Stimulated activated CD4-positive, alpha-beta T cell treated with anti-CD3 and anti-CD28 coated beads, Interleukin-15, amount 100 ng/mL, for 1 hour (primary cell): ENCODE measurements at places on chromosomes 3 and 15.

GRCh38 chr3:112350018-112350810 is 17.3 kb downstream of the CD200 start:
- DNase-seq, result no peak

DNA sequence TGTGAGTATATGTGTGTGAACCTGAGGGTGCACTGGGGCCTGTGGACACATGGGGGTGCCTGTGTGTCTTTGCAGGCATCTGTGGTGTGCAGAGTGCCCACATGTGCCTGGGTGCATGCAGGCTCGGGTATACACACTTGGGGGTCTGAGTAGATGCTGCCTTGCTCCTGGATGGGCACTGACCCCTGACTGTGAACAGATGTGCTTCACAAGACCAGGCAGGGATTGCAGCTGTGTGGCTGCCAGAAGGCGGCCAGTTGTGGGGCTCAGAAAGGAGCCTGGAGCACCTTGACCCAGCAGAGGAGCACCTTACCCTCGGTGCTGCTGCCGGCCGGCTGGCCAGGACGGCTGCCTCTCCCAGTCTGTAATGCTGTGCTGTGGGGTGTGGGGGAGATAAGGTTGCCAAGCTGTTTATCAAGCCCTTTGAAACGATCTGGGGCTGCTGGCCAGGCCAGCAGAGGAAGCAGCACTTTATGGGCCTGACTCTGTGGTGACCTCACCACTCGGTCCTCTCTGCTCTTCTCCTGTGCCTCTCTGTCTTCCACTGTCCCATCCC is 55.5 kb upstream of the MRPS22 start:
- DNase-seq, result no peak

- DNase-seq, result no peak
Observed at GRCh38 chr15:70311821-70312220, 214.1 kb upstream of the TLE3 start.

GRCh38 chr15:93683651-93684050 is 547.7 kb upstream of the MCTP2 start:
- DNase-seq, result no peak

GRCh38 chr15:94297558-94297957 is 66.2 kb downstream of the MCTP2 start:
- DNase-seq, result no peak

GRCh38 chr3:87435926-87436620 is 159.7 kb upstream of the POU1F1 start:
- DNase-seq, result no peak

DNA sequence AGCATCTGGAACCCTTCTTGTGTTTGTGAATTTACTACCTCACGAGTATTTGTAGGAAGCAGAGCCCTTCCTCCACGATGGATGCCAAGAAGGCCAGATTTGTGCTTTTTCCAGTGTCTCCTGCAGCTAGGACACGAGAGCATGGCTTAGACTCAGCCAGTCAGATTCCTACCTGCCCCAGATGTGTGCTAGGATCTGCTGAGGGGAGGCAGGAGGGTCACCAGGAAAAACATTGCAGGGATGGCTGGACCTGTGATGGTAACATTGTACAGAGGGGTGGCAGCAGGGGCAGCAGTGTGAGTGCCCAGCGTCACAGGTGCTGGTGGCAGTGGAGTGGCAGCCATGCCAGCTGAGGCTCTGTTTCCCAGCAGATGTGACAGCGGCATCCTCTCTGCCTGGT is 285.3 kb downstream of the FAM43A start:
- no peak for DNase-seq

GRCh38 chr3:189827108-189827507 is 195.9 kb downstream of the TP63 start:
- DNase-seq, result no peak

GRCh38 chr3:107272471-107272870 is 104.8 kb upstream of the CCDC54 start:
- DNase-seq, result no peak

DNA sequence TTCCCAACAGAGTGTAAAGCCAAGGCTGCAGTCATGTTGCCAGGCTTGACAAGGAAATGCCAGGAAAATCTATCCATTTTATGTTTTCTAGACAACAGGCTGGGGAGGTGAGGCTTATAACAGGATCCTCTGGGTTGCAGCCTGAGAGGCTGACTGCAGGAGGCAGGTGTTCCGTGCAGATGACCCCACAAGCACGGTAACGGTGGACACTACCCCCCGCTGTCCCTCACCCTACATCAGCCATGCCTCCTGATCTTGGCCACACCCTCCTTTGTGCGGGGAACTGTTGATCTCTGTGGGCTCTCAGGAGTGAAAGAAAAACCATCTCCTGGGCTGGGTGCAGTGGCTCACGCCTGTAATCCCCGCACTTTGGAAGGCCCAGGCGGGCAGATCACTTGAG is 68.0 kb upstream of the ADPGK start:
- DNase-seq, result no peak

DNA sequence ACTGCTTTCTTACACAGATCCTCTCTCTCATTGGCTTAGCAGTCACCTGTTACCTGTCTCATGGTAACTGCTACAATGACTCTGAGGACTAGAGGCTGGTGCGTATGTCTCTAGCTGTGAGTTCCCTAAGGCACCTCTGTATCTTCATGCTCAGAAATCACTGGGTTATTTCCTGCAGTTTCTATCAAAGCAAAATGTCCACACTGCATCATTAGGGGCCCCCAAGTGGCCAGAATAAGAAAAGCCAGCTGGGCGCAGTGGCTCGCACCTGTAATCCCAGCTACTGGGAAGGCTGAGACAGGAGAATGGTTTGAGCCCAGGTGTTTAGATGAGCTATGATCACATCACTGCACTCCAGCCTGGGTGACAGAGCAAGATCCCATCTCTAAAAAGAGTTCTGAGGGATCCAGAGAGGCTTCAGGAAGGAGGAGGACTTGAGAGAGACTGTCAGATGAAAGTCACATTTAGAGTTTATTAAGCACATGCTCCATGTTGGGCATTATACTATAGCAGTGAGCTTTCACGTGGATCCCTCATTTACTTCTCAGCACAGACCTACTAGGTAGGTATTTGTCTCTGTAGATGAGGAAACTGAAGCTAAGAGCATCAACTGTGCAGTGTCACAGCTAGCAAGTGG is 2.3 kb upstream of the VPS18 start:
- no peak for DNase-seq

DNA sequence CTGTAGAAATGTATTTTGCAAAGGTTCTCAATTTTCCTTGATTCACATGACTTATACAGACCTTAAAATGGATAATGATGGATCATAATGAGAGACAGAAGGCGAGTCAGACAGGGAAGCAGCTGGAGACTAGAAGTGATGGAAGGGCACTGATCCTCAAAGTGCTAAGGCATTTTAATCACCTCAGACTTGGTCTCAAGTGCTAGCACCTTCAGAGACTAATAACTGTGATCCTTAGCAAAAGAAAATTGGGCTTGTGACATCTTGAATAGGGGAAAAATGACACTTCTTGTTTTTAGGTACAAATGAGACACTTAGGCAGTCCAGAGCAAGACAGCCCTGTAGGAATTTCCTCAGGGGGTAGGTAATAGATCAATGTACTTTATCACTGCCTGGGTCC is 1011.7 kb downstream of the SQOR start:
- DNase-seq, result no peak

- no peak for DNase-seq
Observed at GRCh38 chr15:52794665-52795463, 4.7 kb upstream of the ONECUT1 start.

DNA sequence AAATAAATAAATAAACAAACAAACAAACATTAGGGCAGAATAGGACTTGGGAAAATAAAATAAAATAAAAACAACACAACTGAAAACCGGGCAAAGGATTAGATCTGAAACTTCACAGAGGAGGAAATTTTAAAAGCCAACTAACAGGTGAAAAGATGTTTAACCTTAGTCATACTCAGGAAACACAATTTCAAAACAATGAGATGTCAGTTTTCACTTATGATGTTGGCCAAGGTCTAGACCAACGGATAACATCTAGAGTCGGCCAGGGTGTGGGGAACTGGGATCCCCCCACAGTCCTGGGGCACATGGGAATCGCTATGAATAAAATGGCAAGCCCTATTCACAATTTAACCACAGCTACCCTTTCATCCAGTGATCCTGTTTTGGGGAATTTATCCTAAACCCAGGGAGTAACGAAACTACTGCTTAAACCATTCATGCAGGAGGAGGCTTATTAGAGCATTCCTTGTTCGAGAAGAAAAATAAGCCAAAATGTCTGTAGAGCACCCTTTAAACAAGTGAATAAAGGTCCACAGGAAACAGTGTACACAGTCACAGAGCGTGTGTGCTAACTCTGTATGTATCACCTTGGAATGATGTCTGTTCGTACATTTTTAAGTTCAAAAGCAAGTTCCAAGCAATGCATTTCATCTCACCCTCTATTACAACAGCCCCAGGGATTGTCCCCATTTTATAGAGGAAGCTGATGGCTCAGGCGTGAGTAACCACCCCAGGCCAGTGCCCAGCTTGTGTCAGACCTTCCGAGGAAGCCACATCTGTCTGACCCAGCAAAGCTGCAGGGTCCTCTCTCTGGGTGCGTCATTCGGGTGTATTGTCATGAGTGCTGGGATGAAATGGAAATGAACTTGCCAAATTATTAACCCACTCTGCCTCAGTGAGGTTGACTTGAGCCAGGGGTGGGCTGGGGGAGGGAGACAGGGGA is 6.3 kb upstream of the ANPEP start:
- DNase-seq, result no peak

- DNase-seq, result no peak
Observed at GRCh38 chr15:84606653-84607120, 5.9 kb downstream of the ZSCAN2 start.

- DNase-seq, result no peak
Observed at GRCh38 chr3:184636741-184637316, 75.0 kb downstream of the MAGEF1 start.

GRCh38 chr3:150106740-150107428 is 136.2 kb upstream of the PFN2 start:
- DNase-seq, result no peak

- DNase-seq, result no peak
Observed at GRCh38 chr3:25621087-25621486, 43.6 kb downstream of the TOP2B start.

GRCh38 chr3:37418357-37418756 is 244.0 kb upstream of the LRRFIP2 start:
- no peak for DNase-seq

- DNase-seq, result no peak
Observed at GRCh38 chr15:98858610-98859023, 149.0 kb downstream of the PGPEP1L start.

GRCh38 chr3:81199587-81199986 is 561.9 kb downstream of the GBE1 start:
- DNase-seq, result no peak

DNA sequence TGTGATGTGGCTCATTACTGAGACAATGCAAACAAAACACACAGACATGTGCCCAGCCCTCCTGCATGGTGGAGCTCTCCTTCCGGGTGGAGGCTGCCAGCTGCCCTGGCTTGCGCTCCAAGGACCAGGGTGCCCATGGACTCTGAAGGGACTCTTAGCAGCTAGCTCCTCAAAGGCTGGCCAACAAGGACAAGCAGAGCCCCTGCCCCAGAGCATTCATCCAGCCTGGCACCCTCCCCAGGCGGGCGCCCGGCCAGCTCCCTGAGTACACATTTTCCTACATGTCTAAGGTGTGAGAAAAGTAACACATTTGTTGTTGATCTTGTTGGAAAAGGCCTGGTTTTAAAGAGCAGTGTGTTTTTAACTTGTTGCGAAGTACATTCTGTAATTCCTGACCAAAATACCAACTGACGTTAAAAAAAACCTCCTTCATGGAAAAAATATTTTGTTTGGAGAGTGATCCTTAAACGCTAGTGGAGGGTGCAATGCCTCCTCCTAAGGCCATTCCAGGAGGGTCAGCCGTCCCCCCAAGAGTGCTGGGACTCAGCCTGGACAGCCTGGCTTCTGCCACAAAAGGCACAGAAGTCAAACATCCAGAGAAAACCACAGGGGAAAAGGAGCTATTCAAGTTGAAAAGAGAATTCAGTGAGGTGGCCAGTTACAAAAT is 86.9 kb downstream of the KLF15 start:
- no peak for DNase-seq

DNA sequence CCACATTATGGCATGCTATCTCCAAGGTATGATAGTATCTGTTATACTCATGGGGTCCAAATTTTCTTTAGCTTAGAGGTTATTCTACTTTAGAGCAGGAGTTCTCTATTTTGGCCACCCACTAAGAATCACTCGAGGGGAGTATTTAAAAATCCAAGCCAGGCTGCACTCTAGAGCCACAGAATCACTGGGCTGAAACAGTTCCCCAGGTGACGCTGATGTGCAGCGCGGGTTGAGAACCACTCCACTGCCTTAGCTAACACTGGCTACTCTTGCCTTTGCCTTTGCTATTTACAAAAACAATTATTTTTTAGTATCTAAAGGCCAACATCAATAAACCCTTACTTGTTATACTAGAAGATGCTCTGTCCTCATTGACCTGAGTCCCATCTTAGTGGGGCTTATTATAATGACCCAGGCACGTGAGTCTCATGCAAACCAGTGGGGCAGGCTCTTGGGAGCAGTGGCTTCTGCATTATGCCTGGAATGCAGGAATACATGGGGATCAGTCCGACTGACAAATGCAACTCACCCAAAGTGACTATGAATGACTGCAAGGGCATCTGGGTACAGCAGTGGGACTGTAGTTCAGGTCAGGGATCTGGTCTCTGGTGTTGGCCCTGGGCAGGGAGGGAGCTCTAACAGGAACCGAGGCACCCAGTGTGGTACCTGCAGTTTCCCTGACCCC is 21.7 kb upstream of the CGNL1 start:
- DNase-seq, result no peak

GRCh38 chr3:124765197-124765840 is 35.1 kb downstream of the UMPS start:
- no peak for DNase-seq

GRCh38 chr15:42457445-42458442 is 33.2 kb downstream of the ZNF106 start:
- no peak for DNase-seq

GRCh38 chr15:62848632-62849050 is 193.9 kb upstream of the TPM1 start:
- DNase-seq, result no peak

DNA sequence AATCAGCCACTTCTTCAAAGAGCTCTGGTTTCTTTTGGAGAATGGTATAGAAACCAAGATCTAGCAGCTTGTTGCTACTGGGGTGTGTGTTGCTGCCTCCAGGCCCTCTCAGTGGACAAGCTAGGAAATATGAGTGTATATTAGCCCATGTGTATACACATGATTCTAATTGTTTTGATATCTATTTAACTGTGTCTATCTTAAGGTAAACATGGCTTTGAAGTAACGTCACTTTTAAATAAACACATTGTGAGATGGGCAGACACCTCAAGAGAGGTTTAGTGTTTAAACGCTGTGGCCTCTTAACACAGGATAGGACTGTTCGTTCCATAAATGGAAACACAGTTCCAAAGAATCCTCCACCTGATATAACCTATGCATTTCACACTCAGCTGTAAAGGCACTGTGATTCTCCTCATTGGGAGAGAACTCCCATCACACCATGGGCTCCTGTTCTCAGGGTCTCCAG is 87.0 kb downstream of the GMPS start:
- no peak for DNase-seq

DNA sequence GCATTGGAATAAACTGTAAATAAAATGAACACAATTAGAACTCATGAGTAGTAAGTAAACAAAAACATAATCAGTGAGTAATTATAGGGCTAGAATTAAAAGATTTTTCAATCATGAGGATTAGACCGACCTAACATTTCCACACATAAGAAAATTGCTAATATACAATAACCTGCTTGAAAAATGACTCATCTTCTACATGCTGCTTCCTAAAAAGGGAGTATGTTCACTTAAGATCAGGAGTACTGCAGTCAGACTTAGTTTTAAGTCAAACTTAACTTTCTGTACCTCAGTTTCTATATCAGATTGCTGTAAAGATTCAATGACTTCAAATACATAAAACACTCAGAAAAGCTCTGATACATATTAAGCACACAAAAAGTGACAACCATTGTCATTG is 22.6 kb upstream of the NEK10 start:
- no peak for DNase-seq
